ENCODE measurements at places on chromosomes 6 and 20.

DNA sequence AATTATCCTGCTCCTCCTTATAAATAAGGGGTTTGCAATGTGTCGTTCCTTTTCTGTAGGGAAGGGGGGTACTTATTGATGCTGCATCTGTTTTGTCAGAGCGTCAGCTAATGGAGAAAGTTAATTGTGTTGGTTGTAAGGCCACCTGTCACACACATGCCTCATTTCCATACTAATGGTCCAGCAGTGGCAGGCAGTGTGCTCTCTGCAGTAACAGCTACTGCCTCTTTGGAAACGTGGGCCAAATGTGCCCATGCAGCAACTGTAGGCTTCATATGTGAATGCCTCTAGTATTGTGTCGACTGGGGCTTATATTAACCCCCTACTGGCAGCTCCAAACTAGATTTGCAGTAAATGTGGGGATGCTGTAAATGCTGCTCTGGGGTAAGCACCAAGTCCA is 56.3 kb upstream of the OLIG3 start:
- peak; percentile 45 for DNase-seq

- DNase-seq: peak; percentile 93
These were observed 214.8 kb upstream of the MOCS1 start for GRCh38 chr6:40148882-40149573.

- DNase-seq: no peak
These were observed 38.0 kb downstream of the FRMD1 start for GRCh38 chr6:168040856-168041496.

- no peak for DNase-seq
These were observed 9.6 kb downstream of the FAM83B start for GRCh38 chr6:54856129-54856528.

DNA sequence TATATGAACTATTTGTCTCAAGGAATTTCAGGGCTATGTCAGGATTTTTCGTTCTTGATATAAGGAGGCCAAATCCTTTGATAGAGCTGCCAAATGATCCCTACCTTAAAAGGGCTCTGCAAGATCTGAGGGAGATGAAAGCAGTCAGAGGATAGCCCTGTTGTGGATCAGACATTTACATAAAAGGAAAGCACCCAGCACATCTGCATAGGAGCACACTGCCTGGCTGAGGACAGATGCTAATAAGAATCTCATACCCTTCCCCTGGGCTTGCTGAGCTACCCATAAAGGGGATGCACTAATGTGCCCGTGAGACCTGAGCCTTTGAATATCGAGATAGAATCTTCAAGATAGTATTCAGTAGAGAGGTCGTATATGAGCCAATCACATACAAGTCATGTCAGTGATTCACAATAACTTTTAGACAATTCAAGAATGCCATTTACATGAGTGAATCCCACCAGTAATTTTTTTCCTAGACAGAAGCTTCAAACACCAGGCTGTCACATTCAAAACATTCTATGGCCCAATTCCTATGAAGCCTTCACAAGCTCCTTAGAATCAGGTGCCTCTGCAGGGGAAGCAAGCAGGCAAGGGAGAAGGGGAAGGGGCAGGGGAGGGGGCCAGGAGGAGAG is 71.1 kb downstream of the STMND1 start:
- no peak for DNase-seq

GRCh38 chr6:24836109-24836508 is 37.4 kb upstream of the ARMH2 start:
- no peak for DNase-seq

DNA sequence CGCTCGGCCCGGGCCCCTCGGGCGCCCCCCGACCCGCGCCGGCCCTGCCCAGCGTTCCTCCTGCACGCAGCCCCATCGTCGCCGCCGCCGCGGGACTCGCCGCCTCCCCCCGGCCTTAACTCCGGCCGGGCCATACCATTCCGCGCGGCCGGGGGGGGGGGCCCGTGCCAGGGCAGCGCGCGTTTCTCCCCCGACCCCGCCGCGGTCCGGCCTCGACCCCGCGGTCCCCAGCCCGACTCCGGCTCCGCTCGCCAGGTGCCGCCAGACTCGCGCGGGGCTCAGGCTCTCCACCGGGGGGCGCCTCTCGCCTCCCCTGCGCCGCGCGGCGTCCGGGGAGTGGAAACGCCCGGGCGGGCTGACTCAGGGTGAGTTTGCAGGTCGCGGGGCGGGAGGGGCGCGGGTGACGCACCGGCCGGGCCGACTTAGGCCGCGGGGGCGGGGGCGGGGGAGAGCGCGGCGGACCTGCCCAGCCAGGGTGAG is at the start of gene SRXN1:
Gene SRXN1 (minus strand): TSS at position 91 of the 480 bp plus-strand sequence. CDS start 15 bp downstream, at position 76.
- peak; percentile 92 for DNase-seq

DNA sequence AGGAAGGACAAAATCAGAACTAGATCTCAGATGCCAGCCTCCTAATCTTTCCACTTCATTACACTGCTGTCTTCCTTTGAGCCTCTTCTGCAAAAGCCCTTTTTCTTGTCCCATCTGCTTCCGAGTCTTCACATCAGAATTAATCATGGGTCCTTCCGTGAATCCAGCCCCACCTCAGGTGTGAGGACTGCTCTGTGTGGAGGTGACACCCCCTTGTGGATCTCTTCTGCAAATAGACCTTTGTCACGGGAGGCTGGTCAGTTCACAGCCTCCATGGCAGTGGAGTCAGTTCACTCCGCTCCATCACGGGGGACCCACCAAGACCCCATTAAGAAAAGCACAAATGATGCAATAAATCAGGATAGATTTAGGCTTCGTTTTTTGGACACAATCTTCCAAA is 171.1 kb downstream of the ADAT2 start:
- DNase-seq: peak; percentile 79

GRCh38 chr6:83073615-83074014 is 6.1 kb downstream of the DOP1A start:
- no peak for DNase-seq

DNA sequence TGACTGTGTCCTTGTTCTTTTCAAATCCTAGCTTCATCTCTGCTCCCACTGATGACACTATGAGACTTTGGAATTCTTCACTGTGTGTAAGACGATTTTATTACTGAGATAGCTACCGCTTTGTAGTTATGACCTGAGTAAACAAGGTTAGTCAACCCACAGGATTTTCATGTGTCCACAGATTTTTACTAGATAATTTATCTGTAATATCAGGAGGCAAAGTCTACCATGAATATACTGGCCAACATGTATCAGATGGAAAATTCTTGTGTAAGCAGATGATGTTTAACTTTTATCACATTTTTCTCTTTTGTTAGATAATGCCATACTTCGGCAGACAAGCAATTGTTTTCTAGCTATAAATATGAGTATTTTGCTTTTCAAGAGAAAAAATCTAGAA is 119.8 kb downstream of the SGK1 start:
- DNase-seq: no peak

DNA sequence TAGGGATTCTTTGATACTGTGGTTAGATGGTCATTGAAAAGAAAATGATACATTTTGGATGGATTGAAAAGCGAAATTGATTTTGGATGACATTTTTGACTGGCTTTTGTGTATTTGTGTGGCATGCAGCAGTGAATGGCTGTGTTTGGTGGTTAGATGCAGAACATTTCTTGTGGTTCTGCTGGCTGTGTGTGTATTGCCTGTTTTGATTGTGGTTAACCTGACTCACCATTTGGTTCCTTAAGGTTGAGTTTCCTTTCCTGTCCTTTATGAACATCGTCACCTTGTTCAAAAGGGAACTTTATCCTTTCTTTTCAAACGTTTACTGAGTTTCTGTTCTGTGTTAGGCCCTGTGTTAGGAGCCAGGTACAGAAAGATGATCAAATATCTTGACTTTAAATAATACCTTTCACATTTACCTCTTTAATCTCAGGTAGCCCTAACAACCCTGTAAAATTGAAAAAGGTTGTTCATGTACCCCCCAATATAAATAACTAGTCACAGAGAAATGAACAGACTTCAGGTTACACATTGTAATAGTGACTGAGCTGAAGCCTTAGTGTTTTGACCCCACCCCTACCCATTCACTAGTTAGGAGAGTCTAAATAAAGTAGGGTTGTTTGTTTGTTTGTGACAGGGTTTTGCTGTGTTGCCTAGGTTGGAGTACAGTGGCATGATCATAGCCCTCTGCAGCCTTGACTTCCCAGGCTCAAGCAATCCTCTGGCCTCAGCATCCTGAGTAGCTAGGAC is 23.8 kb downstream of the ANKS1A start:
- DNase-seq: no peak

DNA sequence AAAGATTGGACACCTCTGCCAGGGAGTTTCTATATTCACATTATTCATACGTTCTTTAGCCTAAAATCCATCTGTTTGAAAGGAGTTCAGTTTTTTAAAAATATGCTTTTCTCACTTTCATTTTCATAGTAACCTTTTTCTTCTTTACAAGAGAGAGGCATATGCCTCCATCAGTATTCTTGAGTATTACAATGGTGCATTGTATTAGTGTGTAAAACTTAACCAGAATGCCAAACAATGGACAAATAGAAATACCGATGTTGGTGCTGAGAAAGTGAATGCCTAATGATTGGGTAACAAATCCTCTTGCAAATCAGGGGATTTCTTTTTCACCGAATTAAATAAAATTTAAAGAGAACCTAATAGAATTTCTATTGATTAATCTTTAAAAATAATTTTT is 163.2 kb upstream of the LAMA2 start:
- no peak for DNase-seq

DNA sequence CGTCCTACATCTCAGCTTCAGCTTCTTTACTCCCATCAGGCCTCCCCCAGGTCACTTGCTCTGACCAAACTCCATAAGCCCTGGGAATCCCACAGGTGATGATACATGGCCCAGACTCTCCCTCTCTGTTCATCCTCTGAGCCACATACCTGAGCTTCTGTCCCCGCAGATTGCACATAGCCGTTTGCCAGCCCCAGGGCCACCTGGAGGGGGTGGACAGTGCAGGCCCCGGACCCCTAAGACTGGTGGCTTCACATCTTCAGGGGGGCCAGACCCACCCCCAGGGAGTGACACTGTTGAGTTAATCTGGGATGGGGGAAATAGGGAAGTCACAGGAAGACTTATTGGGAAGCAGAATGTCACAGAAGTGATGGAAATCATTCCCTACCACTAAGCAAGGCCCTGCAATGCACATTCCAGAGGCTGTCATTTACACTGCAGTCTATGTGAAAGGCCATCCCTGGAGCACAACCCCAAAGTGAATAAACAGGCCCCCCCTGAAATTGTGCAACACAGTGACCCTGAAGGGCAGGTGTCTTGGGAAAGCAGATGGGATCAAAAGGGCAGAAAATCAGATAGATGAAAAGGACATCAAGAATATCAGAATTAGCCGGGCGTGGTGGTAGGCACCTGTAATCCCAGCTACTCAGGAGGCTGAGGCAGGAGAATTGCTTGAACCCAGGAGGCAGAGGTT is 2.2 kb downstream of the RXRB start:
- no peak for DNase-seq

- no peak for DNase-seq
These were observed 23.1 kb downstream of the USP45 start for GRCh38 chr6:99492092-99492491.

GRCh38 chr20:40489886-40490285 is 199.2 kb downstream of the MAFB start:
- DNase-seq: no peak

- DNase-seq: no peak
These were observed 84.6 kb downstream of the PDE7B start for GRCh38 chr6:135935941-135936601.

DNA sequence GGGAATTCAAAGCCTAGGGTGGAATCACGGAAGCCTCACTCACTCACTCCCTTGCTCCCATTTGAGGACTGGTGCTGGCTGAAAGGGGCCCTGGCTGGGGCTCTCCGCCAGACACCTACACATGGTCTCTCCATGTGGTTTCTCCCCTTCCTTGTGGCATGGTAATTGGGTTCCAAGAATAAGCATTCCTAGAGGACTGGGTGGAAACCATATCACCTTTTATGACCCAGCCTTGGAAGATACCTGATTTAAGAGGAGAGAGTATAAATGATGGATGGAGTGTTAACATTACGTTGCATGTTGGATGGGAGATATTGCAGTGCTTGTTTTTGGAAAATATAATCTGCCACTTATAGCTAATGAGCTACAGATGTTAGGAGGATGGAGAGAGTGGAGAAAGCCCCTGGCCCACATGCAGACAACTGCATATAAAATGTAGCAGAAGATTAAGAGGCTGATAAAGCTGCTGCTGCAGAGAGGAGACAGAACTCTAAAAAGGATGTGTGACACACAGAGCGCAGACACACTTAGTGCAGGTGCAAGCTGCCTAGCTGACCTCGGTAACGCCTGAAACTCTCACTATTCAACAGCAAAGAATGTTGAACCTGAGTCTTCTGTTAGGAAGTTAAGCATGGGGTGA is 23.3 kb upstream of the CDKN1A start:
- DNase-seq: no peak

DNA sequence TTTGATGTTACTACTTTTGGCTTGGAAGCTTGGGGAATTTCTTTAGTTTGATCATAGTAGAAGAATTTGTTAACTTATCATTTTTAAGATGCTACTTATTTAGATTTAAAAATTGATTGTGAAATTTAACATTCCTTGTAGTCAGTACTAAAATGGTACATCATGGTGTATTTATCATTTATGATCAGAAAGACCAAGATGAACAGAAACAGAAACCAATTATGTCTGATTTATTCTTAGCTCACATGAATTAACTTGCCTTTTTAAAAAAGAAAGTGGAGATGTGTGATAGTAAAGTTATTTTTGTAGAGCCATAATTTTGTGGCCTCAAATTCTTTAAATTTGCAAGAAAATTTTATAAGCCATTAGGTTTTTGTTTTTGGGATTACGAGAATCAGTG is 77.6 kb downstream of the LIN28B start:
- DNase-seq: no peak

GRCh38 chr20:43971267-43971666 is 56.6 kb downstream of the TOX2 start:
- DNase-seq: no peak

DNA sequence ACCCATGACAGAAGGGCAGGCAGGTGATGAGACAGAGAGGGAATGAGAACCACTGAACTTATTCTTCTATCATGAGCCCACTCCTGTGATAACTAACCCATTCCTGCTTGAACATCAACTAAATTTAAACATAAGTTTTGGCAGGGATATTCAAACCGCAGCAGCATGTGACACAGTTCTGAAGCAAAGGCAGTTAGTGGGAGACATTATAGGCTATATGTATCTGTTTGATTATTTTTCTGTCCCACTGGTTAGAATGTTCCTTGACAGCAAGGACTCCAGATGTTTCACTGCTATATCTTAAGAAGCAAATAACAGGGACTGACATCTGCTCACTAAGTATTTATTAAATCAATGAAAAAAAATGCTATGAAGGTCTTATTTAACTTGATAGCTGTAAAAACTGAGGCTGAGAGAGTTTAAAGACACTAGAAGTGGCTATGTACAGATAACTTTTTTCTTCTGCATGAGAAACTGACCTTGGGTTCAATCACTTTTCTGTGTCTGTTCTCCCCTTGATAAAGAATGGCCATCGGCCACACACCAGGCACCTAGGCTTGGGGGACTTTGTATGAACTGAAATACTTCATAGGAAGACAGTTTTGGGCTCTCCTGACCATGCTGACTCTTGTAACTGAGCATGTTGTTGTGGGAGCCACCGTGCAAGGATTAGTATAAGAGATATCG is 90.9 kb downstream of the CEP162 start:
- DNase-seq: no peak

GRCh38 chr6:31332637-31333602 is 24.1 kb downstream of the HLA-B start:
- DNase-seq: no peak

- no peak for DNase-seq
These were observed 235.3 kb upstream of the CEP162 start for GRCh38 chr6:84462698-84463097.

GRCh38 chr20:63121749-63122405 is 94.1 kb downstream of the YTHDF1 start:
- no peak for DNase-seq

GRCh38 chr6:118187568-118188164 is 280.6 kb downstream of the SLC35F1 start:
- no peak for DNase-seq

Data from NCI-H82 (cell line).